ENCODE measurements at places on chromosomes 13 and 19.

GRCh38 chr13:45575146-45575829 is 40.3 kb downstream of the ERICH6B start:
- no peak for DNase-seq

DNA sequence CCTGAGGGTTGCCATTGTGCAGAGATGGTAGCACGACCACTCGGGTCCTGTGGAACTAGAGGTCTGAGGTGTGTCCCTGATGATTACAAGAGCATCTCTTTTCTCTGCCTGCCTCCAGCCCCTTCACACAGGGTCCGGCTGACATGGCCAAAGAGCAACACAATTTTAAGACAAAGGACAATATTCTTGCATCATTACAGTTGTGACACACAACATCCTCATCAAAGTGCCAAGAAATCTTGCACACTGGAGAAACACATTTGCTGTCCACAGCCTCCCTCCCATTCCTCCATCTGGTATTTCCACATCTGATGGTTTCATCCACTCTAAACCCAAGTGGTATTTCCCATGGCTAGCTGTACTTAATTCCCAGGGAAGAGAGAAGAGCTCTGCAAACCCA is 12.8 kb downstream of the COL4A1 start:
- no peak for DNase-seq

- no peak for DNase-seq
Observed at GRCh38 chr13:41969072-41969471, 8.2 kb upstream of the VWA8 start.

- DNase-seq = no peak
Observed at GRCh38 chr13:52808842-52809219, 39.6 kb downstream of the PCDH8 start.

DNA sequence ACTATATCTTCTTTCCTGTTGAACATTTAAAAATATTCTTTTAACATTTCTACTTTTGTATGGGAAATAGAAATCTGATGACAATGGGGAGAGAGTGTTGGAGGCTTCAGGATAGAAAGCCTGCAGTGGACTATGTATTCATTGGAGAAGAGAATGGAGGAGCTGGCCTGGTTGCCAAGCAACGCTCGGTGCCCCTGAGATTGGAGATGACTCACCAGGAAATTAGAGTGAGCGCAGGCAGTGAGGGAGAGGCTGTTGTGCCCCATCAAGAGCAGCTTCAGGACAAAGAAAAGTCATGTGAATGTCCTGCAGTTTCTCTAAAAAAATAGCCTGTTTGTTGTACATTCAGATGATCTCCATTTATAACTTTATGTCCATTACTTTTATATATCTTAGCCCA is 48.7 kb upstream of the ZNF835 start:
- DNase-seq = no peak

GRCh38 chr13:78443839-78444238 is 159.5 kb downstream of the POU4F1 start:
- DNase-seq = no peak

DNA sequence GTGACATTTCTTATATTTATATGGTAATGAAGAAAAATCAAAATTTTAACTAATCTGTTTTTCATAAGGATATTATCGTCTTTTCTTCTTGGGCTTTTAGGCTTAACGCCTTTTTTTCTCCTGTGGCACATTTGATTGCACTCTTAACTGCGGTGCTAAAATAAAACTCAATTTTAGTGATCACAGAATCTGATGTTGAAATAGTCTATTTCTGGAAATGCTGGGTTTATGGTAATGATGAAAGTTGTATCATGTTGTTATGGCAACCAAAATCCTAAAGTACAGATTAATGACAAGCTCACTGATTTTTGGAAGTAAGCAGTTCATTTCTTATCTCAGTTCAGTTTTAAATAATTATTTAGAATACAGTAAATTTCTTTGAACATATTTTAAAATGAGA is 85.3 kb downstream of the COG6 start:
- DNase-seq = no peak

GRCh38 chr13:73417012-73417615 is 358.3 kb downstream of the KLF5 start:
- no peak for DNase-seq

GRCh38 chr13:101988140-101988539 is 413.7 kb downstream of the FGF14 start:
- no peak for DNase-seq
